ENCODE measurements at places on chromosomes 2 and 18.

- no peak for DNase-seq
Observed at GRCh38 chr2:120447127-120447785, 101.3 kb downstream of the INHBB start.

DNA sequence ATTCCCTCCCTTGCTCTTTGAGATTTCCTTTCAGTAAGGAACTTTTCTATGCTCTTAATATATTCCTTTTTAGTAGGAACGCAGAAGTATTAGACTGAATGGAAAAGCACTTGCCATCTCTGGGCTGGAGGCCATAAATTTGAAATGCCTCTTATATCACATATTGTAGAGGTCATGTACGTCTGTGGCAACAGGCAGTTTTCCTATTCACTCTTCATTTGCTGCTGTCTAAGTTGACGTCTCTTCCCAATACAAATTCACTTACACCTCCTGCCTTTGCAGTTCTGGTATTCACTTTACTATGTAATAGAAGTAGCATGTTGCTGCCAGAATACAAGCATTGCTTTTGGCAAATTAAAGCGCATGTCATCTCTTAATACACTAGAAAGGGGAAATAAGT is 34.7 kb downstream of the MGAT4A start:
- no peak for DNase-seq

DNA sequence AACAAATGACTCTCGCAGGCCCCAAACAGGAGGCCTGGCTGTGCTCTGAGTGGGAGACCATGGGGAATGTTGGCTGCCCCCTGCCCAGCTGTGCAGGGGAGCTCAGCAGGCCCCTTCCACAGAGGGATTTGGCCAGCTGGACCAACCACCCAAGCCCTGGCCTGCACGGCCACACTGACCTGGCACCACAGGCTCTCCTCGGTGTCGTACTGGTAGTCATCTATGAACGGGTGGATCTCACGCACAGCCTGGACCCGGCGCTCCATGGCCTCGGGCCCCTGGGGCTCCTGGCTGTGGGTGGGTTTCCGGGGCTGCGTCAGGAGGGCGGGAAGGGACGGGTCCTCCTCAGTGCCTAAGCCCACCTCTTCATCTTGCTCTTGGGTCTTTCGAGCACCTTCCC is 74.5 kb downstream of the POLR1A start:
- DNase-seq: no peak

- peak; percentile 25 for DNase-seq
Observed at GRCh38 chr18:9741793-9742523, 33.9 kb downstream of the RAB31 start.

GRCh38 chr2:83368916-83369315 is 1090.2 kb downstream of the SUCLG1 start:
- no peak for DNase-seq

DNA sequence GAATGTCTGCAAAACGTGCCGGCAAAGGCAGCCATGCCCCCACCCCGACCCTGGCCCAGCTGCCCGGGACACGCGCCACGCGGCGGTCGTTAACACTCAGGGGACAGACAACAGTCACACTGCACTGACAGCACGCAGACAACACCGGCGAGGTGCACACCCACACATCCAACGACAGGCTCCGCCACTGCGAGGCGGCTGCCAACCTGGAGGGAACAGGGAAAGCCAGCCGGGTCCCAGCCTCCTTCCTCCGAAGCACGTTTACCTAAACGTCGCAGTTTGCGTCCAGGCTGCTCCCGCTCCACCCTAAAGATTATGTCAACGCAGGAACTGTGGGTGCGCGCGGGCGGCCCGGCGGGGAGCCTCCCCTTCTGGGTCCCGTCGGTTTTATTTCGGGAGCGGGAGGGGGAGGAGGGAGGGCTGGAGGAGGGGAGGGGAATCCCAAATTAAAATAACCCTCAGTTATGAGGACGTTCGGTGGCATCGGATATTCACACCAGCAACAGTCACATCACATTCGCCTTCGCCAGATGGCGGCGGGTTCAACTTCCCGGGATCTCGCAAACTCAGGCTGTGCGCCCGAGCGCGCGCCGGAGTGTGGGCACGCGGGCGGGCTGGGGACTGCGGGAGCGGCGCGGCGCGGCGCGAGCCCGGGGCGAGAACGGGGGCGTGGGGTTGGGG is 644 bp downstream of the PTGR3 start:
- peak; percentile 68 for DNase-seq

DNA sequence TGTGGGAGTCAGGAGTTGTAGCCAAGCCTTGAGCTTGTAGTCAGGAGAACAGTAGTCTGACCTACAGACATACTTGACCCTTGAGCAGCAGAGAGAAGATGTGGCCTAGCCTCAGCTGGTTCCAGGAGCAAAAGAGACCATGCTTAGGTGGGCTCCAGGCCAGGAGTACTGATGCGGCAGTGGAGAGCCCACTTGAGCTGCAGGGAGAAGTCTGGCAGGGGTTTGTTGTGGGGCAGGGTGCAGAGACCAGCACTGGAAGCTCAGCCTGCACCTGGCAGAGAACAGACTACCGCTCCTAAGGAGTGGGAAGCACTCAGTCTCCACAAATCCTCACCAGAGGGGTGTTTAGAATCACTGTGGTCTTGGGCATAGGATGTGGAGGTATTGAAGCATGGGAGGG is 197.9 kb downstream of the TPGS2 start:
- DNase-seq: no peak

DNA sequence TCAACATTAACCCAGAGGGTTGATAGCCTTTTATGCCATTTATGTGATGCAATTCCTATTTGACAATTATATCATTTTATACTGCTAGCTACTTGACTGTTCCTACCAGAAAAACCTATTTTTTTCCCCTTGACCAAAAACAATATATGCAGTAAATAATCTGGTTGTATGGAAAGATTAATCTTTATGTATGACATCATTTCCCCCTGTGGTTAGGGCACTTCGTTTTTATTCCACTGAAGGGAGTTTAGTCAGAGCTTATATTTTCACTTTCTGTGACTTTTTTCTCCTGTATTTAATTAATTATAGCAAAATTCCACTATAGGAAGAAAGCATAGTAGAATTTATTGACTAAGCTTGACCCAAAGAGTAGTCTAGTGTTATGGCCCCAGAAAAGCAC is 107.6 kb downstream of the HAUS1 start:
- no peak for DNase-seq

GRCh38 chr2:129354631-129355030 is 624.8 kb upstream of the RAB6C start:
- DNase-seq: no peak

DNA sequence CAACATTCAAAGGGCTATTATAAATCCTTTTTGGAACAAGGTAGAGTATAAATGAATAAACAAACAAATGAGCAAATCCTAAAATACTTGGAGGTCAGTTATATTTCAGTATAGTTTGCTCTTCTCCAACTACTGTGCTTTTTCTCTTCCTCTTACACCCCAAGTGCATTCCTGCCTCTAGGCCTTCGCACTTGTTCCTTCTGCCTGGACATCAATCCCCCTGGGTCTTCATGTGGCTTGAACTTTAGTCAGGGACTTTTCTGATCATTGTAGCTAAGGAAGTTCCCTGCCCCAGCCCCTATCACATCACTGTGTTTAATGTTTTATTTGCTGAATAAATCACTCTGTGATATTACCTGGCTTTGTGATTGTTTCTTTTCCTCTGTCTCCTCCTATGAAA is 418.2 kb upstream of the HNRNPA3 start:
- DNase-seq: no peak

GRCh38 chr2:40363631-40364030 is 88.3 kb downstream of the SLC8A1 start:
- no peak for DNase-seq

GRCh38 chr2:47645246-47645645 is 137.7 kb upstream of the MSH6 start:
- DNase-seq: no peak

DNA sequence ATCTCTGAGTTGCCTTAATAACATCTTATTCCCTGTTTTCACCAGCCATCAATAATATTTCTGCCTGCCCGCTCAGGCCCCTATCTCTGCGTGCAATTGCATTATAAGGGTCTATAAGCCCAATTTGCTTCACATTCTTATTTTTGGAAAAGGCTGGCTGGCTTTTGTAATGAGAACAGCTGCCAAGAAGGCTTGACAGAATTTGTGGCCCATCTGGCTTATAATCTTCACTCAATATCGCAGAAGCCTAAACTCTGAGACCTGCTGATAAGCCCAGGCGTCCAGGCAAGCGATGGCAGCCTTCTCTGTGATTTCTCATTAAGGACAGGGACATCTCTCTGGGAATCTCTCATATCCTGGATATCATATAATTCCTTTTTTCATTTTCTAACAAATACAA is 1618.6 kb upstream of the CELF4 start:
- no peak for DNase-seq

DNA sequence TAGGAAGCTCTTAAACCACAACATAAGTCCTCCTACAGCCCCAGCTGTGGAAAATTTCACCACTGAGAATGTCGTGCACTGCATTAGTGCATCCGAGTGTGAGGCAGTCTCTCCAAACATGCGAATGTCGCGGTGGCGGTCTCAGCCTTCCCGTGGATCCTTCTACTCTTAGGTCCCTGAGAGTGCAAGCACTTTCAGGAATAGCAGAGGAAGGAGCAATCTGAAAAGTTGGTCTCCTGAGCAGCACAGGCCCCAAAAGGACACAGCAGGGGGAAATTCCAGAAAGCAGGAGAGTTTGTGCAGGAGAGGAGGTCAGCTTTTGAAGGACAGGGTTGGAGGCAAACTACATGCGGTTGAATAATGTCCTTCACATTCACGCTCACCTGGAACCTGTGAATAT is 440.5 kb upstream of the SMIM21 start:
- no peak for DNase-seq

DNA sequence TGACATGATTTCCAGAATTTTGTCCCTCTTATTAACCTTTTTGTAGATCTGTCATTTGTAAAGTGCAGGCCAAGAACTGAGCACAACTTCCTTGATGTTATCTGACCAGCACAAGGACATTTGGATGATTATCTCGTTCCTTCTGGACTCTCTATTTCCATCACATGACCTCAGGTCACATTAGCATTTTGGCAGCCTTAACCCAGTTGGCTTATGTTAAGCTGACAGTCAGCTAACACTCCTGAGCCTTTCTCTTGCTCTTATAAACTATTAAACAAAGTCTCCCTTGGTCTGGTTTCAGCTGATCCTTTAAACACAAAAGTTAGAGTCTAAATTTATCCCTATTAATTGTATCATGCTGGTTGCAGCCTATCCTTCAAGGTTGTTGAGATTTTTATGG is 167.2 kb upstream of the RBBP8 start:
- DNase-seq: no peak

DNA sequence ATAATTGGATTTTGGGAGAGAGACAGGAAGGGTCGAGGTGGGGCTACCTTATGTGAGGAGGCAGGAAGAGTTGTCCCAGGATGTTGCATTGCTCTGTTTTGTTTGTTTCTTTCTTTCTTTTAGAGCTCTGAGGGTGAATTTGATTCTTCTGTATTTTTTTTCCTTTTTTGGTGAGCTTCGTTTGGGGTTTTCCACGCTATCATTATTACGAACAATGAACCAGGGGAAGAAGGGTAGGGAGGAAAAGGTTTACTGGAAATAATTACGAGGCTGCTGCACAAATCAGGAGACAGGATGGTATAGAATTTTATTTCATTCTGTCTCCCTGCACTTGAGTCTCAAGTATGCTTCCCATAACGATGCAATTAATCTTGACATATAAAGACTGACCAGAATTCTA is 51.4 kb upstream of the ZNF516 start:
- no peak for DNase-seq

GRCh38 chr18:35478520-35479435 is 19.0 kb downstream of the INO80C start:
- DNase-seq: peak; percentile 21

- no peak for DNase-seq
Observed at GRCh38 chr2:223050900-223051504, 988 bp upstream of the KCNE4 start.

GRCh38 chr2:209771474-209772289 is at the start of gene UNC80:
UNC80 (plus strand) TSS chr2:209771832; CDS start chr2:209772073, 241 bp downstream.
- peak; percentile 44 for DNase-seq

GRCh38 chr2:204012072-204012653 is 75.6 kb downstream of the ICOS start:
- no peak for DNase-seq

GRCh38 chr18:2540575-2540974 is 30.7 kb downstream of the METTL4 start:
- no peak for DNase-seq

- no peak for DNase-seq
Observed at GRCh38 chr18:23151414-23152099, 16.3 kb downstream of the CABLES1 start.

DNA sequence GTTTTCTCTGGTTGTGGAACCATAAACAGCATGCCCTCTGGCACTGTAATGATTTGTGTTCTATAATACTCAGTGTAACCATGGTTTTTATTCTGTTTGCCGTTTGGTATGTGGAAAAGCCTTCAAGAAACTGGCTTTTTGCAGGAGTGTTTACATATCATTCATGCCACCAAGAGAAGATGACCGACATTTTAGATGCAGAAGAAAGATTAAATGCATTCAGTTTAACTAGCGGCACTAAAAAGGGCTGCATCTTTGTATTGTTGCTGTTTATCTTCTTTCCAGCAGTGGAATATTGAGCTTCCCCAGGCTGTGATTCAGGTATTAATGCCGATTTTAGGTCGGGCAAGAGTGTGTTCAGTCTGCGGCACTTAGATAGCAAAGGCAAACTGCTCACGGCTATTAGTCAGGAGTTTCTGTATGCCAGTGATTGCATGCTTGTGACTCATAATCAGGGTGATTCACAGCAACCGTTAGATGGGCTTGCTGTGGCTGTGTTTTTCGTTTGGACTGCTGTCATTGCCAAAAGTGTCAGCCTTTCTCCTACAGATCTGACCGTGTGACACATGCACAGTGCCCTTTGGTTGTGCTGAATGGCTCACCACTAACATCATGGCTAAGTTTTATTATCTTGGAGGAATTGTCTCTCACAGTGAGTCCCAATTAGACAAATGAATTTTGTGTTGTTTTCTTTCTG is 479.7 kb downstream of the PARD3B start:
- DNase-seq: peak; percentile 32

DNA sequence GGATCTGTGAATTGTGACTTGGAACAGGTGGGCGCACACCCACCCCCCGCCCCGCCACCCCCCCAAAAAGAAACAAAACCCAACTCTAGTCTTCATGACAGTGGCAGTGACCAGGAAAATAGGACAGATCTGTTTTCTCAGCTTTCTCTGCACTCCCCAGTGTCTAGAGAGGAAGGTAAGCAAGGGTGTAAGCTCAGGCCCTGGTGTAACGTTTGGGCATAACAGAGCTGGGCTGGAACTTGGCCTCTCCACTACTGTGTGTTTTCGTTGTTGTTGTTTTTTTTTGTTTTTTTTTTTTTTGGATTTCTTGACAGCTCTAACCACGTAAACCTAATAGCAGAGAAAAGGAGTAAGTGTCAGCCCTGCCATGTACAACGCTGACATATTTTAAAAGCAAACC is 1160.8 kb downstream of the DPP10 start:
- DNase-seq: no peak

GRCh38 chr2:211611061-211611518 is 927.5 kb downstream of the ERBB4 start:
- DNase-seq: no peak

DNA sequence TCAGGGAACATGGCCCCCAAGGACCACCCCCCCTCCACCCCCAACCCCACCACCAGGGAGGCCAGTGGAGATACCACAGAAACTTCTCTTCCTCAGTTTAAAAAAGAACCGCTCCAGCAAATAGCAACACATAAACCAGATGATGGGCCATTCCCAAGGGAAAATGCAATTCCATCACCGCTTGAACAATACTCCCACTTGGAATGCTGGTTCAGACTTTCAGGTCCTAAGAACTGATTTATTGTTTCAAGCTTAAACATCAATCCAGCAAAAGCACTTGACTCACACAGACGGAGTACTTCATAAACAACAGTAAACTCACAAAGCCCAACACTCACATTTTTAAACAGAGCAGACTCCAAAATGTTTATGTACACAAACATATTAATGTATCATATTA is 6.9 kb downstream of the HDAC4 start:
- no peak for DNase-seq
